ENCODE measurements at places on chromosomes 2 and 18.

DNA sequence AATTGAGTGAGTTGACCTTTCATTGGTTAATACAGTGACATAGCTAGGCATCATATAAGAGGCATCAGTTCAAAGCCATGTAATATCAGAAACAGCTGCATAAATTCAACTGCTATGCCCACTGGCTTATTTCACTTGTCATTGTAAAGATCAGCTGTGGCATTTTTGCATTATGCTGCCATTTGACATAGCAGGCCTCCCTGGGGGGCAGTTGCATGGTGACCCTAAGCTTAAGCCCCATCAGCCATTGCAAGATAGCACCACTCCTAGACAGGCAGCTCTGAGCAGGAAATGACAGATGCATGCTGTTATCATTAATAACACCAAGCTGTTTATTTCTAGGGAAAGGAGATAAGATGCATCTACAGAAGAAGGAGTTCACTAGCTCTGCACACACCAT lies 233.4 kb upstream of the CNTNAP5 start:
- DNase-seq = no peak

GRCh38 chr2:171171808-171172207 lies 11.1 kb upstream of the TLK1 start:
- no peak for DNase-seq

- DNase-seq = no peak
Observed at GRCh38 chr2:5442736-5443135, 249.4 kb upstream of the SOX11 start.

DNA sequence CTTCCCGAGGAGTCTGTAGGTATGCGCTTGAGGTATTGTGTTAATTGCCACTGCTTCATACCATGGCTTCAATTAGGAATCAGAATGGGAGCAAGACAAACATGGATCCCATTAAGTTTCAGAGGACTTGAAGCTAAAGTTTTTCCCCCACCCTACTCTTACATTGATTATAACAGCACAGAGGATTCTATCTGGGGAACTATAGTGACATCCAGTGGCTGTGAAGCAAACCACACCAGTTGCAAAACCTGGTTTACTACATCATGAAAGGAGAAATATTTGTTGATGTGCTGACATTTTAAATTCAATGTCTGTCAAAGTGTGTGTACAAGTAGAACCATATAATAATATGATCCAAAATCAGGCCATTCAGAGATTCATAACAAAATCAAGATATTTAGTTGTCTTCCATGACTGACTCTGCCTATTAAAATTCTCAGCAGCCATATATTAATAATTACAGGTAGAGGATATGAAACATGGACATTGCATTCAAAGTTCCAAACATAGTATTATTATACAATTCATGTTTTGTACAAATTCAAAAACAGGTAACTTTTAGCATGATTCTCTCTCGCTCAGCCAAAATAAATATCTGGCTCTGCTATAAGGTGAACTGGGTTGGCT lies 82.9 kb downstream of the GRB14 start:
- no peak for DNase-seq

DNA sequence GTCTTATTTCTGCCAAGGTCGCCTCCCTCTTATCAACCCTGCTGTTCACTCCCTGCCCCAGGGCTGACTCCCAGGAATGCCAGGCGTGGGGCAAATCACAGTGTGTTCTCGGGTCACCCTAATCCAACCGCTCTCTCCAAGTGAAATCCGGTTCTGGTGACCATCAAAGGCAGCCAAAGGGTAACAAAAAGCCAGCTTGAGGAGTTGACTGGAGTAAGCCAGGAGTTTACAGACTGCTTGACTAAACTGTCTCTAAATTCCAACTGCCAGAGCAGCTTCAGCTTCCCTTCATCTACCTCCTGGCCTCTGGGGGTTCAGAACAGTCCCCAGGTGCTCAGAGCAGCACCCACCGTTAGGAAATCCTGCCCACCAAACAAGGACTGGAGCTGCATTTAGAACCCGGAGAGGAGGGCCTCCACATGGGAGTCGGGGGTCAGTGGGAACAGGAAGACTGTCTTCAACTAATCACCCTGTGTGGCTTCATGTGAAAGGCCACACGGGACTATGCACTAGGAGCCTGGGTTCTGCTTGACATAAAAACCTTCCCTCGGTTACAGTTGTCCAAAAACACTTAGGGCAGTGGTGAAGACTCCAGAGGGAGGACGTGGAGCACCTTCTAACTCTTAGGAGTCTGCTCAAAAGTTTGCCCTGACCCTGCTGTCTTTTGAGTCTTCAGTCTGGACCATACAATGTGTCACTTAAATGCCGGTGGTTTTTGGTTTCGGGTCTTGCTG lies 24.2 kb upstream of the MCFD2 start:
- DNase-seq = no peak
